ENCODE measurements at places on chromosomes 1 and 21.

- DNase-seq, result no peak
Measured at GRCh38 chr1:185427264-185427663, 110.2 kb upstream of the IVNS1ABP start.

- no peak for DNase-seq
Measured at GRCh38 chr1:161089938-161090337, 580 bp upstream of the NECTIN4 start.

- peak; percentile 65 for DNase-seq
Measured at GRCh38 chr1:167617153-167618147, 12.6 kb upstream of the RCSD1 start.

DNA sequence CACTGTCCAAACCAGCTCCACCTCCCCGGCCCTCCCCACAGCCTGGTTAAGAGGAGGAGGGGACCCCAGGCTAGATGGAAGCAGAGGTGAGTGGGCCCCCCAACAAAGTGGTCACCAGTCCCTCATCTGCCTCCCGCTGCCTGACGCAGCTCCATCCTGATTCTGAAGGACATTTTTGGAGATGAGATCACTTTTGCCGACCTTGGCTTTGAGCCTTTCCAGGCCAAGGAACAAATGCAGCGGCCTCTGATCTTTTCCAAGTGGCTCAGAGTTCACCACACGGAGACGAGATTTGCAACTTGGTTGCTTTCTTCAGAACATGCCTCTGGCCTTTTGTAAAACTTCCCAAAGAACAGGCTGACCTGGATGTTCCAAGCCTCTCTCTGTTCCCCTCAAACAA, 223.1 kb downstream of the NPHP4 start:
- DNase-seq, result no peak

Data from GM03348 (cell line).